Esophagus squamous epithelium (tissue), 5 donors: ENCODE measurements at places on chromosomes 2 and 18.

- H3K27me3 ChIP-seq: no peaks in the 10 kb centered on the region
- no peaks in the 10 kb centered on the region for H3K4me1 ChIP-seq
- DNase-seq: no peak
- H3K4me3 ChIP-seq: no peak overlapping the region
- no peak overlapping the region for H3K27ac ChIP-seq
- H3K36me3 ChIP-seq: no peaks in the 10 kb centered on the region
Measured at GRCh38 chr18:34892379-34892778, 148.8 kb upstream of the MAPRE2 start.

DNA sequence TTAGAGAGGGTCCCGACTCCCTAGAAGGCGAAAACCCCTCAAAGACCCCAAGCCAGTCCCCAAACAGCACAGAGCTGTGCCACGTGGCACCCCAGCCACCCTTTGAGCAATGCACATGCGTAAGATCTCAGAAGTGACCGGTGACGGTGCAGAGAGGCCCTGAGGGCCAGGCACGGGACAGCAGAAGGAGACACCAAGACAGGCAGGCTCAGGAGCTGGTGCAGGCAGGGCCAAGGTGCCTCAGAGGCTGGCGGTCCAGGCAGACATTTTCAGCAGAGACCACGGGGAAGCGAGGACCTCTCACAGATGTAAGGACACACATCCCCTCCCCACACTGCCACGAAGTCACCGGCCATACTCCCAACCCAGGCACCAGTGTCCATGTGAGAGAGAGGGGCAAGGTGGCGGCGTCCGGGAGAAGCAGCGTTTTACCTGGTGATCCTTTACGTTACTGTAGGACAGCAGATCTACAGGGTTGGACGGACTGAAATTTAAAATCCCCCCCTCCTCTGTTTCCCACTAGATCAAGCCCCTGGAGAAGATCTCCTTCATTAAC lies 2.0 kb upstream of the RAB17 start:
- no peak overlapping the region for H3K4me3 ChIP-seq
- no peak for DNase-seq
- H3K27ac ChIP-seq: no peak overlapping the region
- no peaks in the 10 kb centered on the region for H3K36me3 ChIP-seq
- H3K4me1 ChIP-seq: peaks cover 23% of the 10 kb centered on the region

GRCh38 chr2:170365003-170365402 lies 187.1 kb downstream of the MYO3B start:
- H3K4me1 ChIP-seq: no peaks in the 10 kb centered on the region
- DNase-seq: no peak
- H3K36me3 ChIP-seq: no peaks in the 10 kb centered on the region
- no peak overlapping the region for H3K4me3 ChIP-seq
- no peak overlapping the region for H3K27ac ChIP-seq
- H3K27me3 ChIP-seq: peaks cover 5% of the 10 kb centered on the region

GRCh38 chr2:117686699-117687098 lies 127.8 kb upstream of the DDX18 start:
- H3K4me3 ChIP-seq: no peak overlapping the region
- no peak overlapping the region for H3K27ac ChIP-seq
- no peak for DNase-seq
- H3K4me1 ChIP-seq: no peaks in the 10 kb centered on the region
- no peaks in the 10 kb centered on the region for H3K27me3 ChIP-seq

DNA sequence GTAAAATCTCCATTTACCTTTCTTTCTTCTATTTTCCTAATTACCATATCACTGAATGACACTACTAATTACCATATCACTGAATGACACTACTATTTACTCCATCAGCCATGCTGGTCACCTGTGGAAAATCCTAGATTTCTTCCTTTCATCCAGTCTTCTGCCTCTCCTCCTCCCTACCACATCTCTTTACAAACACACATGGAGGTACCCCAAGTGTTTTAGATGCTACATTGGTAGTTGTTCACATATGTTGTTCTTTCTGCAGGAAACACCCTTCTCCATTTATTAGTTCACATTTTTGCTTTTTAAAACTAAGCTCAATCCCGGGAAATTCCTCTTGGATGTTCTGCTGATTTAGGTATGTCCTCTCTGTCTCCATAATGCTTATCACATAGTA lies 134.0 kb downstream of the IKZF2 start:
- H3K36me3 ChIP-seq: no peaks in the 10 kb centered on the region
- H3K4me1 ChIP-seq: no peaks in the 10 kb centered on the region
- H3K27ac ChIP-seq: no peak overlapping the region
- no peaks in the 10 kb centered on the region for H3K27me3 ChIP-seq
- no peak overlapping the region for H3K4me3 ChIP-seq
- no peak for DNase-seq

DNA sequence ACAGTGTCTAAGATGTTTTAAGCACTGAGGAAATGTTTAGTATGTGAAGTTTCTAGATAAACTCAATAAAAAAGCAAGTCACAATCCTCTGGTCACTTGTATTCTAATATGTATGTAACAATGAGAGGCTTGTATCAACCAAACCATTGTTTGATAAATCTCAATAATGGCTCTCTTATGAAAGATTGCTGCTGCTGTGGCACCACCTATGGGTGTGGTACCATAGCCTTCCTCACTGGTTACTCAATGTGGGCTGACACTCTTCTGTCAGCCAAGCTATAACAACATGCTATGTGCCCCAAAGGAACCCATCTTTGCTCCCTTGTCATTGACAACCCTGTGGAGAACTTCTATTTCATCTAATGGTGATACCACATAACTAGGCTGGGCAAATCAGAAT lies 12.6 kb upstream of the RAB1A start:
- no peaks in the 10 kb centered on the region for H3K4me1 ChIP-seq
- no peak overlapping the region for H3K4me3 ChIP-seq
- H3K27me3 ChIP-seq: no peaks in the 10 kb centered on the region
- H3K36me3 ChIP-seq: no peaks in the 10 kb centered on the region

- no peak overlapping the region for H3K4me3 ChIP-seq
- DNase-seq: no peak
- H3K36me3 ChIP-seq: no peaks in the 10 kb centered on the region
- peaks cover 38% of the 10 kb centered on the region for H3K27me3 ChIP-seq
- no peak overlapping the region for H3K27ac ChIP-seq
- H3K4me1 ChIP-seq: no peaks in the 10 kb centered on the region
Measured at GRCh38 chr2:16006537-16007166, 66.3 kb downstream of the MYCN start.

GRCh38 chr2:216373896-216374295 lies 1.6 kb upstream of the MARCHF4 start:
- H3K36me3 ChIP-seq: no peaks in the 10 kb centered on the region
- peaks cover 11% of the 10 kb centered on the region for H3K4me1 ChIP-seq
- no peak overlapping the region for H3K4me3 ChIP-seq
- no peak for DNase-seq
- H3K27me3 ChIP-seq: peaks cover 78% of the 10 kb centered on the region

DNA sequence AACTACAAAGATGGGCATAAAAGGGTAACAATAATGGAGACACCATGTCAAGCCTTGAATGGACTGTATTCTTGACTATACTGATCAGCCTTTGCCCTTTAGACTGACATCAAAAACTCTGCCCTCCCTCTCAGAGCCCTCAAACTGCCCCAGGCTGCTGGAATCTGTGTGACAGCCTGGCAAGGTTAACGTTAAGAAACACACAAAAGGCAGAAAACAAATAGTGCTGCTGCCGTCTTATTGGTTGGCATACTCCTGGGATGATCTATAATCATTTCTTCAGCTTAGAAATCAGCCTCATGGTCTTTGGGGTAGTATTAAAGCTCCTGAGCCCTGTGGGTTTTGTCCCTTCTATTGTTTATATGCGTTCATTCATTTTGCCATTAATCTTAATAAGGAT lies 338.0 kb downstream of the DCC start:
- H3K36me3 ChIP-seq: no peaks in the 10 kb centered on the region
- H3K27me3 ChIP-seq: no peaks in the 10 kb centered on the region
- DNase-seq: no peak
- no peak overlapping the region for H3K4me3 ChIP-seq
- no peak overlapping the region for H3K27ac ChIP-seq
- H3K4me1 ChIP-seq: no peaks in the 10 kb centered on the region

DNA sequence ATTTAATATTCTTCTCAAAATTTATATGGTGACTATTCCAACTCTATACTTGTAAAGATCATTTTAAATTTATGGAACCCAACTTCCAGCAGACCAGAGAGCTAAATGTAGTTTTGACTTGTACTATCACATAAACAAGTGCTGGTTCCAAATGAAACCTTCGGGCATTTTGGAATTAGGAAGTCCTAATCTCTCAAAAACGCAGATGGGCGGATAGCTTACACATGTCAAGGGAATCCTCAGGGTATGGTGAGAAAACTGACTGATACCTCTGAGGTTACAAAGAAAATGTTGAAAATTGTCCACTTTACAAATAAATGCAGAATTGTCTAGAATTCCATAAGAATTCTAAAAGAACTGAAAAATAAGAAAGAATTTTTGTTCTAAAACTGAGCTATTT lies 224.1 kb downstream of the SS18 start:
- no peaks in the 10 kb centered on the region for H3K4me1 ChIP-seq
- DNase-seq: no peak
- H3K4me3 ChIP-seq: no peak overlapping the region
- H3K36me3 ChIP-seq: no peaks in the 10 kb centered on the region
- H3K27me3 ChIP-seq: peaks cover 14% of the 10 kb centered on the region

- H3K4me3 ChIP-seq: no peak overlapping the region
- no peaks in the 10 kb centered on the region for H3K4me1 ChIP-seq
- no peak overlapping the region for H3K27ac ChIP-seq
- DNase-seq: no peak
- no peaks in the 10 kb centered on the region for H3K27me3 ChIP-seq
Measured at GRCh38 chr2:222949690-222950323, 89.0 kb downstream of the ACSL3 start.

- DNase-seq: no peak
- H3K27ac ChIP-seq: peak overlapping the region; percentile 85
- H3K4me1 ChIP-seq: no peaks in the 10 kb centered on the region
- no peak overlapping the region for H3K4me3 ChIP-seq
Measured at GRCh38 chr18:63603772-63604171, 16.6 kb downstream of the SERPINB13 start.

DNA sequence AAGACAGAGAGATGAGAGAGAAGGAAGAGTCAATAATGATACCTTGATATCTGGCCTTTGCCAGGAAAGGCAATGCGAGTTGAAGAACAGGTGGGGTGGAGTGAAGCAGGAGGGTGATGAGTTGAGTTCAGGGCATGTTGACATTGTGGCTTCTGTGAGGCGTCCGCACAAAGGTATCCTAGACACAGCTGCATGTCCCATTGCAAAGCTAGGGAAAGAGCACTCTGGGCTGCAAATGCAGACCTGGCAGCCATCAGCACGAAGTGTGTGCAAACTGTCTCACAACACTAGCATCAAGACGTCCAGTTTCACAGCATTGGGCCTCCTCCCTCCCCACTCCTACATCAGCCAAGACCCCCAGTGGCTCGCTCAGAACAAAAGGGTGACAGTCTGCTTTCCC lies 36.1 kb downstream of the TEX51 start:
- H3K4me3 ChIP-seq: no peak overlapping the region
- no peak for DNase-seq
- no peaks in the 10 kb centered on the region for H3K4me1 ChIP-seq
- H3K27ac ChIP-seq: no peak overlapping the region
- no peaks in the 10 kb centered on the region for H3K36me3 ChIP-seq

DNA sequence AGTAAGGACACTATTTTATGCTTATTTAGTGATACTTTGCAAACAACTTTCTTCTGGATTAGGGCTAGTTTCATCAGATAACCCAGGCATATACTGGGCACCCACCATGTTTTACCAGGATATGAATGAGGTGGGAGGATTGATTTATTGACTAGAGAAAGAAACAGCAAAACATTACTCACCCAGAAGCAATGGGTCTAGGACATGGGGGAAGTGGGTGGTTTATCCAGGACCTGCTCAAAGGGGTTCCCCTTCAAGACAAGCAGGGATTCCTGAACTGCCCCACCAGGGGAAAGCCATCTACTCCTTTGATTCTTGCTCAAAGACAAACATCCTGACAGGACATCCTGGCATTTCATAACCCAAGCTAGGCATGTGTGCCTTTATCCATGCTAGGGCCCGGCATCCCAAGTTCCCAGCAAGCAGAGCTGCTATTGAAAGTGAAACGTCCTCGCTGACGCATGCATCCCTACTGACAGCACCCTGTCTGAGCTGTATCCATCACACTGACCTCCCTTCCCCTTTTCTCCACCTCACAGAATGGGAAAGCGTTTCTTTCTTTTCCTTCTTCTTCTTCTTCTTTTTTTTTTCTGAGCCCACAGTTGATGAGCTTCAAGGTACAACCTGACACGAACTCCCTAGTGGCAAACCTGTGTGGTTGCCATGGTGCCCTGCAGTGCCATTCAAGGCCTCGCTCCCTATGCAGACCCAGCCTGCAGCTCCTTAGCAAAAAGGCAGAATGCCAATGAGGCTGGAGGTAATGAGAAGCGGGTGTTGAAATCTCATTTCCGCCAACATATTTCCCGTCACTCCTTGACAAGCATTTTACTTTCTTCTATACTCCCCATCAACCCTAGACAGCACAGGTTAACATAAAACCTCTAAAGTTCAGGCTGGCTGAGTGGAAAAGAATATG lies 70.5 kb downstream of the CLHC1 start:
- H3K27ac ChIP-seq: no peak overlapping the region
- no peaks in the 10 kb centered on the region for H3K27me3 ChIP-seq
- DNase-seq: no peak
- no peak overlapping the region for H3K4me3 ChIP-seq

- H3K27me3 ChIP-seq: no peaks in the 10 kb centered on the region
- H3K36me3 ChIP-seq: no peaks in the 10 kb centered on the region
- no peak for DNase-seq
- H3K27ac ChIP-seq: no peak overlapping the region
Measured at GRCh38 chr18:28004606-28005005, 172.3 kb downstream of the CDH2 start.

DNA sequence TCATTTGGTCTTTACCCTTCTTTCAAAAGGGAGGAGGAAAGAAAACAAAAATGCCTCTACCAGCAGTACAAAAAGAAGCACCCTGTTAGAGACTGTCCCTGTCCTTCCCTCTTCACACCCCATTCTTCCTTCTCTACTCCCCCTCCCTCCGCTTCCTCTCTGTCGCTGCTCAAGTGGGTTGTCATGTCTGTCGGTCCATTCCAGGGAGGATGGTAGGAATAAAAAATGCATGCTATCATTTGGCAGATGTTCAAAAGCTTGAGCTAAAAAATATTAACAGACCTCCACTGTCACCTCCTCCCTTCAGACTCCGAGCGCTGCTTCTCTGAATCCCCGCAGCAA lies 482.0 kb downstream of the BCL11A start:
- no peak for DNase-seq
- H3K36me3 ChIP-seq: no peaks in the 10 kb centered on the region
- no peaks in the 10 kb centered on the region for H3K4me1 ChIP-seq
- H3K4me3 ChIP-seq: no peak overlapping the region

GRCh38 chr2:55459279-55459678 lies 39.6 kb upstream of the CCDC88A start:
- H3K27me3 ChIP-seq: no peaks in the 10 kb centered on the region
- H3K4me3 ChIP-seq: no peak overlapping the region
- no peak overlapping the region for H3K27ac ChIP-seq
- H3K4me1 ChIP-seq: no peaks in the 10 kb centered on the region
- DNase-seq: no peak
- no peaks in the 10 kb centered on the region for H3K36me3 ChIP-seq

- H3K4me3 ChIP-seq: no peak overlapping the region
- H3K27ac ChIP-seq: no peak overlapping the region
- H3K36me3 ChIP-seq: no peaks in the 10 kb centered on the region
Measured at GRCh38 chr18:51390702-51391101, 193.2 kb upstream of the MEX3C start.

GRCh38 chr2:205849136-205849535 lies 166.8 kb downstream of the NRP2 start:
- no peak for DNase-seq
- no peak overlapping the region for H3K4me3 ChIP-seq
- no peaks in the 10 kb centered on the region for H3K27me3 ChIP-seq
- no peaks in the 10 kb centered on the region for H3K36me3 ChIP-seq

- H3K4me3 ChIP-seq: no peak overlapping the region
- peaks cover 72% of the 10 kb centered on the region for H3K36me3 ChIP-seq
- H3K27me3 ChIP-seq: no peaks in the 10 kb centered on the region
- no peak overlapping the region for H3K27ac ChIP-seq
- no peak for DNase-seq
Measured at GRCh38 chr2:10048501-10049171, 5.3 kb downstream of the KLF11 start.
